Retinal pigment epithelial cell (primary cell): ENCODE measurements at places on chromosomes 6 and 20.

- DNase-seq = no peak
Measured at GRCh38 chr6:19587238-19587942, 249.8 kb upstream of the ID4 start.

DNA sequence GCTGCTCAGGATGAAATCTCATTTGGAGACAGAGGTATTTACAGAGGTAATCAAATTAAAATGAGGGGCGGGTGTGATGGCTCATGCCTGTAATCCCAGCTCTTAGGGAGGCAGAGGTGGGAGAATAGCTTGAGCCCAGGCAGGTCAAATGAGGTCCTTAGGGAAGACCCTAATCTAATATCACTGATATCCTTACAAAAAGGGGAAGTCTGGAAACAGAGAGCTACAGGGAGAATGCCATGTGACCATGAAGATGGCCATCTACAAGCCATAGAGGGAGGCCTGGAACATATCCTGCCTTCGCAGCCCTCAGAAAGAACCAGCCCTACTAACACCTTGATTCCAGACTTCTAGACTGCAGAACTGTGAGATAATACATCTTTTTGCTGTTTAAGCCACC lies 8.3 kb downstream of the MTCL3 start:
- DNase-seq = no peak

- no peak for DNase-seq
Measured at GRCh38 chr6:16272201-16272600, 33.8 kb downstream of the GMPR start.

GRCh38 chr20:1083431-1084080 lies 34.8 kb upstream of the PSMF1 start:
- no peak for DNase-seq

DNA sequence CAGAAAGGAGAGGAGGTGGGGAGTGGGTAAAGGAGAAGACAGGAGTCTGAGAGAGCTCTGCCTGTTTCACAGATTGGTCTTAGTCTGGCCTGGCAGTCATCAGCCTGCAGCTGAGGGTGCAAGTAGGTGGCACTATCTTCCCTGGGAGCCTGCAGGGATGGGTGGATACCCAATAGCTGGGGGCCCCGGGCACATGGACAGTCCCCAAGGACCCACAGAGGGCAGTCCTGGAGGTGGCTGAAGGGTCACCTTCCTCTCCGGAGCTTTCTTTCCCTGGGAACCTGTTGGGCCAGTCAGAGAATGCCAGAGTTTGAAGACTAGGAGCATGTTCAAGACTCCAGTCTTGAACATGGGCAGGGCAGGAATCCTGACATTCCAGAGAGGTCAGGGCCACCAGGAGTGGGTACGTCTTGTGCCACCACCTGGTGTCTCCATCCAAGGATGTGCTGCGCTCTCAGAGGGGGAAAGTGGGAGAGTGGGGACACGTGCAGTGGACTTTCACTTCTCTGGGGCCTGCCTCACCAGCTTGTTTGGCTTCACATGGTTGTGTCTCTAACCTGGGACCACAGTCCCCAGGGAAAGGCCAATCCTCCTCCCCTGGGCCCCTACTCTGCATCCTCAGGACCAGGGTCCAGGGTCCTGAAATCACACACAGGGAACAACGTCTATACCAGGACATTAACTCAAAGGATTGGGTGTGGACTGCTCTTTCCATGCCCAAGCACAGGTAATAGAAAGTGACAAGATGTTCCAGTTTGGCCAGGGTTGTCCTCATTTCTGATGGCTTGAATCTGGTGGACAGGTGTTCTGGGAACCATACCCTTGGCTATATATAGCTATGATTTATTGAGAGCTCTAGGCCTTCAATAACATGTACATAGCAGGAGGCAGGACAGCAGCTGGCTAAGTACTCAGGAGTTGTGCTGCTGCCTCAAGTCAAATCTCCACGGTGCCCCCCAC lies 18.0 kb downstream of the AARS2 start:
- DNase-seq = no peak
